ENCODE measurements at places on chromosomes 7 and 10. TPM values are rescaled to one million over a fixed set of nuclear protein-coding genes. Genes with fewer than 3 reads are reported as not detected.

HYCC1 gene
- 15.2 TPM for total RNA-seq

MMP21 gene
- 0.71 TPM for total RNA-seq

ZCCHC24 gene
- 1.1 TPM for total RNA-seq

- no peaks in the 10 kb centered on the region for H3K4me1 ChIP-seq
- H3K36me3 ChIP-seq: no peaks in the 10 kb centered on the region
Observed at GRCh38 chr10:4770801-4771553, 55.0 kb upstream of the AKR1E2 start.

DNA sequence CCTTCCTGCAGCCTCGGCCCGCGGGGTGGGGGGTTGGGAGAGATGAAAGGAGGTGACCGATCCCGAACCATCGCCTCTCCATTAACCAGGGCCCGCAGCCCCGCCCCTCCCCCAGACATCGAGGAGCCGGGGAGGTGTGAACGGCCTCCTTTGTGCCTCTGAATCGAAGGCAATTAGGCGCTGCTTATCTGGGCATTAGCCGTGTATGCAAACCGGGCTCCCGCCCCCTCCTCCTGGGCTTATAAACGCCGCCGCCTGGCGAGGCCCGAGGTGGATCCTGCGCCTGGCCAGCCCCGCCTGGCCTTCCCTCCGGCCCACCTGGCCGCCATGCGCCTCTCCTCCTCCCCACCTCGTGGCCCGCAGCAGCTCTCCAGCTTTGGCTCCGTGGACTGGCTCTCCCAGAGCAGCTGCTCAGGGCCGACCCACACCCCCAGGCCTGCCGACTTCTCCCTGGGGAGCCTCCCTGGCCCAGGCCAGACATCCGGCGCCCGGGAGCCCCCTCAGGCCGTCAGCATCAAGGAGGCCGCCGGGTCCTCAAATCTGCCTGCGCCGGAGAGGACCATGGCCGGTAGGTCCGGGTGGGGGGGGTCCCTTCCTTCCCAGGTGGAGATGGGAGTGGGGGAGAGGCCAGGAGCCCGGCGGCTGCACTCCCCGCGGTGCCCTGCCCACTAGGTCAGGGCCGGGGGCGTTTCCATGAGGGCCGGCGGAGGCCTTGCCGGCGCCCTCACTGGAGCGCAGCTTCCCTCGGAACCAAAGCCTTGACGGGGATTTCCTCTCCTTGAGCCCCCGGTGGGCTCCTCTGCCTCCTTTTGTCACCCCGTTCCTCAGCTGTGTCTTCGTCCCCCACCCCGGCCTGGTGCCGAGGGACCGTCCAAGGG is at the start of gene VENTX:
Gene VENTX (plus strand): TSS at position 268 of the 878 bp plus-strand sequence. CDS start 60 bp downstream, at position 328.
- no peak within 1 kb of the TSS for H3K27ac ChIP-seq
- no peak for DNase-seq
- H3K36me3 ChIP-seq: no peaks in the 10 kb centered on the region
- H3K4me3 ChIP-seq: peak within 1 kb of the TSS; percentile 65

- H3K27ac ChIP-seq: no peak overlapping the region
- H3K4me3 ChIP-seq: no peak overlapping the region
- peak; percentile 2 for DNase-seq
- no peaks in the 10 kb centered on the region for H3K36me3 ChIP-seq
Observed at GRCh38 chr7:19051767-19052375, 65.6 kb downstream of the TWIST1 start.

DNA sequence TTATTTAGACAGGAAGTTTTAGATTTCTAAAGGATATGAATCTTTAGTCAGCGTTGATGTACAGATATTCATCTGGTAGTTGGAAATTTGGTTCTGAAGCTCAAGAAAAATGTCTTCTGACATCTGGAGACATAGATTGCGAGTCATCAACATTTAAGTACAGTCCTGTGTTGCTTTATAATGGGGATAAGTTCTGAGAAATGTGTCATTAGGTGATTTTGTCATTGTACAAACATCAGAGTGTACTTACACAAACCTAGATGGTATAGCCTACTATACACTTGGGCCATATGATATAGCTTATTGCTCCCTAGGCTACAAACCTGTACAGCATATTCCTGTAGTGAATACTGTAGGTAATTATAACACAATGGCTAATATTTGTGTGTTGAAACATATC is 49.6 kb upstream of the UBN2 start:
- no peak for DNase-seq
- H3K4me3 ChIP-seq: no peak overlapping the region
- no peaks in the 10 kb centered on the region for H3K27me3 ChIP-seq
- H3K4me1 ChIP-seq: no peaks in the 10 kb centered on the region
- peak overlapping the region; percentile 3 for H3K27ac ChIP-seq
- peaks cover 24% of the 10 kb centered on the region for H3K36me3 ChIP-seq

GRCh38 chr10:36462194-36462593 is 663.2 kb upstream of the ANKRD30A start:
- no peaks in the 10 kb centered on the region for H3K27me3 ChIP-seq
- no peak overlapping the region for H3K27ac ChIP-seq
- H3K4me1 ChIP-seq: no peaks in the 10 kb centered on the region
- peaks cover 5% of the 10 kb centered on the region for H3K36me3 ChIP-seq
- no peak for DNase-seq

DNA sequence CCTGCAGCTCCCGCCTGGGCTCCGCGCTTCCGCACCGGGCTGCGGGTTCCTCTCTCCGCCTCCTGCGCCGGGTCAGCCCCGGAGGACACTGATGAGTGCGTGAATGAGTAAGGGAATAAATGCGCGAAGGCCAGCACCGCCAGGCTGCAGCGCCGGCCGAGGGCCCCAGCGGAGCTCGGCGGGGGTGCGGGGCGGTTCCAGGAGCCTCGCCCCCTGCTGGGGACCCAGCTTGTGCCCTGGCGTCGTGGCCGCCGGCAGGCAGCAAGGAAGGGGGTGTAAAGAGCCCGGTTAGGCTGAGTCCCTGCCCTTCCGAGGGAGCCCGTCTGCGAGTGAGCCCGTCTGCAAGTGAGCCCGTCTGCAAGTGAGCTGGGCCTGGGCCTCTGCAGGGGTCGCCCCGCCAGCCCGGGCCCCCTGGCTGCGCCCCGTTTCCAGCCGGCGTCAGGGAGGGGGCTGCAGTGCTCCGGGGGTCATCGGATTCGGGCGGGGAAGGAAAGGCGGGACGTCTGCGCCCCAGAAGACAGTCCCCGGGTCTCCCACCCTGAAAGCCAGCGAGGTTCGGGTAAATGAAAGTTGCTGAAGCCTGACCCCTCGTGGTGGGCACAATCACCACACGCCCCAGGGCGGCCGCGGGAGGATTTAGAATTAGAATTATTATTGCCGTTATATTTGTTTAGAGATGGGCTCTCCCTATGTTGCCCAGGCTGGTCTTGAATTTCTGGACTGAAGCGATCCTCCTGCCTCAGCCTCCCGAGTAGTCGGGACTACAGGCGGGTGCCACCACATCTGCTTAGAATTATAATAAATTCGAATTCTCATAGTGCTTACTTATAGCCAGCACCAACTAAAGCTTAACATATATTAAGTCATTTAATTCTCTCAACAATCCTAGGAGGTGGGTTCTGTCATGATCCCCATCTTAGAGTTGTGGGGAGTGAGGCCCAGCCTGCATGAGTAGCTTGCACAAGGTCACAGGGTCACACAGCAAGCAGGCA is 8.6 kb upstream of the CRYGN start:
- DNase-seq: peak; percentile 86
- peaks cover 11% of the 10 kb centered on the region for H3K4me1 ChIP-seq
- H3K27ac ChIP-seq: no peak overlapping the region
- H3K36me3 ChIP-seq: no peaks in the 10 kb centered on the region
- H3K4me3 ChIP-seq: peak overlapping the region; percentile 87

DNA sequence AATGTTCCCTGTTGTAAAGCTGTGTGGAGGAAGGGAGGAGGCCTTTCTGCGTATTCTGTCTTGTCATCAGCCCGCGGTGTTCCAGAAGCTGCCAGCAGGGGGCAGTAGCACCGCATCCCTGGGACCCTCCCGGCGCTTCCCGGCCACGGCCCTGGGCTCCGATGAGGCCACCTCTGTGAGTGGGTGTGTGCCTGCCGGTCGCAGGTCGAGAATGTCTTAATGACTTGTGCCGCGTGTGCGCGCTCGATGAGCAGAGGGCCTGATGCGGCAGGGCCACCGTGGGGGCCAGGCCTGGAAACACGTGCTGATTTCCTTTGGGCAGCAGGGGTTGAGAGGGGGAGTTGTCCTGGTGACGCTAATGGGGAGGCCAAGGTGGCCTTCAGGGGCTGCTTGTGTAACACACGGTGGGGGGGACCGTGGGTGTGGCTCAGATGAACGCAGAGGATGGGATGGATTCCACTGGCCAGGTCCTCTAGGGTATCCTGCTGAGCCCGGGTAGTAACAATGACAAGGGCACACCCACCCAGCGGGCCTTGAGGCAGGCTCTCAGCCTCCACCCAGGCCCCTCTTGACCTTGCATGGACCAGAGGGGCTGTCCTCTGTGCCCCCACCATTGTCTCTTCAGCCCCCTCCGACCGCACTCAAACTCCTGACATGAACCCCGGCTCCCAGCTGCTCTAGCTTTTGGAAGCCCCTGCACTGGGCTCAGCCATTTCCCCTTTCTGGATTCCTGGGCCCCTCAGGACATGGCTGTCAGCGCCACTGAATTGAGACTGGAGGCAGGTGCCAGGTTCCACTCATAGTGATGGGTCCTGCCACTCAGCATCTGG is 135.9 kb upstream of the PODXL start:
- peaks cover 4% of the 10 kb centered on the region for H3K4me1 ChIP-seq
- no peak overlapping the region for H3K27ac ChIP-seq
- H3K36me3 ChIP-seq: no peaks in the 10 kb centered on the region
- H3K27me3 ChIP-seq: peaks cover 55% of the 10 kb centered on the region
- DNase-seq: no peak

- H3K27me3 ChIP-seq: no peaks in the 10 kb centered on the region
- peaks cover under 1% of the 10 kb centered on the region for H3K36me3 ChIP-seq
- DNase-seq: no peak
- H3K27ac ChIP-seq: peak overlapping the region; percentile 91
Observed at GRCh38 chr7:43729924-43730248, 563 bp upstream of the COA1 start.

- no peak for DNase-seq
- no peak overlapping the region for H3K4me3 ChIP-seq
- H3K36me3 ChIP-seq: peaks cover 54% of the 10 kb centered on the region
- H3K27ac ChIP-seq: peak overlapping the region; percentile 3
Observed at GRCh38 chr7:149180722-149181449, 14.5 kb upstream of the ZNF282 start.

DNA sequence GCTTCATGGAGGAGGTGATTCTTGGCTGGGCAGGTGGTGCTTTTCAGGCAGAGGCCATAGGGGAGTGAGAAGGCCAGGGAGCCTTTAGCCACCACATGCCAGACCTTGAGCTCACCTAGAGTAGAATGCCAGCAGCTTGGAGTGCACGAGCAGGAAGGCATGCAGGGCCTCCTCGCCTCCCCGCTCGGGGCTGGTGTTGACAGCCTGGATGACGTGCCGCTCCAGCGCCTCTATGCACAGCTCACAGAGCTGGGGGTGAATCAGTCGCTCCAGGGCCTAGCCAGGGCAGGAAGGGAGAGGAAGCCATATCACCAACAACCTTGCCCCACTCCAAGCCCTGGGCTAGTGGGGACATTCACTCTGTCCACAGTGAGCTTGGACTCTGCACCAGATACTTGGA is 15.7 kb downstream of the HPS1 start:
- H3K4me3 ChIP-seq: no peak overlapping the region
- no peak for DNase-seq
- H3K27ac ChIP-seq: no peak overlapping the region
- H3K36me3 ChIP-seq: peaks cover 87% of the 10 kb centered on the region
- H3K4me1 ChIP-seq: no peaks in the 10 kb centered on the region
